ENCODE measurements at places on chromosomes 3 and 15.

GRCh38 chr3:15815696-15816095 is 17.9 kb upstream of the ANKRD28 start:
- DNase-seq = peak; percentile 78

- DNase-seq = peak; percentile 31
These were observed 257.0 kb downstream of the LSAMP start for GRCh38 chr3:116188231-116188785.

GRCh38 chr15:32135335-32135734 is 105.0 kb downstream of the CHRNA7 start:
- no peak for DNase-seq

- DNase-seq = peak; percentile 10
These were observed 49.3 kb upstream of the XCR1 start for GRCh38 chr3:46076606-46077005.

GRCh38 chr3:31462050-31462569 is 70.6 kb upstream of the STT3B start:
- no peak for DNase-seq

DNA sequence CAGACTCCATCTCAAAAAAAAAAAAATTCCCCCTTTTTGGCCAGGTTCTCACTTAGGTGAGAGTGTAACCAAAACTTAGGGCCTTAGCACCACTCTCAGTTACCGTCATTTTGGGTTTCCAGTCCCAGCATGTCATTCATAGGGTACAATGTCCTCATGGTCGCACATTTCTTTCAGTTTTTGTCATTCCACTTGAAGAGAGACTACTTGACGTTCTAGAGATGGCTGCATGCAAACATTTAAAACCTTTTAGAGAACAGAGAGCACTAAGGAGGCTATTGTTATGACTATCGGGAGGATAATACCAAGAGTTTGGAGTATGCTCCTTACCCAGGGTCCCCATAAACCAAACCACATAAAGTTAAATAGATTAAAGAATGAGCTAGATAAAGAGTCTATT is 37.9 kb upstream of the THUMPD3 start:
- DNase-seq = no peak

- no peak for DNase-seq
These were observed 27.5 kb upstream of the RARB start for GRCh38 chr3:25400587-25400986.

DNA sequence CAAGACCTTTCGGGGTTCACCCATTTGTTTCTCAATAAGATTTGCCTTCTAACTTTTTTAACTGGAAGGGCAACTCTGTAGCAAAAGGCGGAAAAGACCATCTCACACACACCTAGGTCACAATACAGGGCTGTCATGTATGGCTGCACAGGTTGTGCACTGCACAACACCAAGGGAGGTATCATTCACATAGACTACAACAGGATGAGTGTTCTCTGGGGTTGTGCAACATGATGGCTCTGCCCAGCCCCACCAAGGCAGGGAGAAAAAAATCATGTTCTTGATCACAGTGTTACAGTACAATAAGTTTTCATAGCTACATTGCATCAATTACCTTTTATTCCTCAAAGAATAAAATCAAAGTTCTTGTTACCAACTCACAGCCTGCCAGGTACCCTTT is 52.8 kb downstream of the ANXA2 start:
- DNase-seq = no peak

DNA sequence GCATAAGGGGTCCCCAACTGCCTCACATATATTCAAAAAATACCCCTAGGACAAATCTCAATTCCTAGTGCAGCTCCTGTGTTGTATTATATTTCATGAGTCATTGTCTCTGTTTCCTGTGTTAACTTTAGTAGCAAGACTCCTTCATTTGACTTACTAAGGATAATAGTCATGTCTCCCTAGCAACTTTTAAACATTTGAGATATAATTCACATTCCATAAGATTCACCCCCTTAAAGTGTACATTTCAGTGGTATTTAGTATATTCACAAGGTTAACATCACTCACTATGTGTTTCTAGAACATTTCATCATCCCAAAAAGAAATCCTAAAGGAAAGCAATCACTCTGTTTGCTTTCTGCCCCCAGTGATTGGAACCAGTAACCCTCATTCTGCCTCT is 121.3 kb upstream of the WNT7A start:
- DNase-seq = peak; percentile 57

DNA sequence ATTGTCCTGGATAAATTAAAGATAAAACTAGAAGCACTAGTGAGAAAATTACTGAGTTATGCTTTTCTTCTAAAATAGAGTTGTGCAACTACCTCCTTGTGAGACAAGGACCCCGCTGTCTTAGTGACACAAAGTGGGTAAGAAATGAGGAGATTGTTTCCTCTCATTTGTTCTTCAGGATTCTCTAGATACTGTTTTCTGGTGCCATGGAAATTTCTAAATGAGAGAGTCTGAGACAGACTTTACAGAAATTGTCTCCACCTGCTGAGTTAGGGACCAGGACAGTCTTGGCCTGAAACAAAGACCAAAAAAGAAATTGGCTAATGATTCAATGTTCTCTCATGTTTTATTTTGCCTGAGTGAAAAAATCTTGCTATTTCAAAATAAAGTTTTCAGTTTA is 427.5 kb downstream of the TUSC7 start:
- no peak for DNase-seq

- no peak for DNase-seq
These were observed 31.1 kb upstream of the SMAD6 start for GRCh38 chr15:66670762-66671580.

DNA sequence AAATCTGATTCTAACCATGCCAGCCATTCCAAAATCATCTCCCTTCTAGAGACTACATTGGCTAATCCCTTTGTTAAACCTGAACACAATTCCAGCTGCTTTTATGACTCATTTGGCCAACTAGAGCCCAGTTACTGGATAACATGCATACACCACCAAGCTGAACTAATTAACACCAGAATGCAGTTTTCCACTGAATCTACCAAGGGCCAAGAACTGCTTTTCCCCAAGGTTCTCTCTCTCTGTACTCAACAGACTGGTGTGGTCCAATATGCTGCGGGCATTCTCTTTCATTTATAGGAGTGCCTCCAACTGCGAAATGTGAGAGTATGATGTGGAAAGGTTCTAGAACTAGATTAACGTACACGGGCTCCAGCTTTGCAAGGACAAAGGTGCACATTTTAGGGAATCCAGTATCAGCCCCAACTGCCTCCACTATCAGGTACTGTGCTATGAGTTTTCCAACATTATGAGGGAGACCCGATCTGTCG is 1.5 kb downstream of the CHSY1 start:
- DNase-seq = peak; percentile 84

DNA sequence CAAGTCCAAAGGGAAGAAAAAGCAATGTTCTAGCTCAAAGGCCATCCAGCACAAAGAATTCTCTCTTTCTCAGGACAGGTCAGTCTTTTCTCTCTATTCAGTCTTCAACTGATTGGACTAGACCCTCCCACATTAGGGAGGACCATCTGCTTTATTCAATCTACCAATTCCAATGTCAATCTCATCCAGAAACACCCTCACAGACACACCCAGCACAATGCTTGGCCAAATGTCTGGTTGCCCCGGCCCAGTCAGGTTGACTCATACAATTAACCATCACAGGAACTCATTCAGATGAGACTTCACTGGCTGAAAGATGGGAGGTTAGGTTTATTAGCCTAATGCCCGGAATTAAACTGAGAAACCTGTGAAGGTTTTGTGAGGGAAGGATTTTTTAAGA is 32.4 kb downstream of the ACAN start:
- peak; percentile 57 for DNase-seq

DNA sequence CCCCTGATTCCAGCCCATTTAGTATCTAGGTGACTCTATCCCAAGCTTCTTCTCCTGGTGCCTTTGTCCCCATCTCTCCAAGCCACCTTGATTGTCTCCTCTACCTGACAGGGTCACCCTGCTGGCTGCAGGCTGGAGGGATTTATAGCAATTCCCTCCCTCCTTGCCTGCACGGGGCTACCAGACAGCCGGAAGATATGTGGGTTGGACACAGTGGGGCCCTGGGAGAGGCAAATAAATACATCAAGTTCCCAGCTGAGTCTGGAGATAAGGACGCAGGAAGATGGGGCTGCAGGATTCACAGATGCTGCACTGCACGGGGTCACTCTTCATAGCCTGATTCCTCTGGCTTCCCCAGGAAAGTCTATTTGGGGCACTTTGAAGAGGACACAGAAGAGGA is 9.3 kb upstream of the ISLR2 start:
- no peak for DNase-seq

DNA sequence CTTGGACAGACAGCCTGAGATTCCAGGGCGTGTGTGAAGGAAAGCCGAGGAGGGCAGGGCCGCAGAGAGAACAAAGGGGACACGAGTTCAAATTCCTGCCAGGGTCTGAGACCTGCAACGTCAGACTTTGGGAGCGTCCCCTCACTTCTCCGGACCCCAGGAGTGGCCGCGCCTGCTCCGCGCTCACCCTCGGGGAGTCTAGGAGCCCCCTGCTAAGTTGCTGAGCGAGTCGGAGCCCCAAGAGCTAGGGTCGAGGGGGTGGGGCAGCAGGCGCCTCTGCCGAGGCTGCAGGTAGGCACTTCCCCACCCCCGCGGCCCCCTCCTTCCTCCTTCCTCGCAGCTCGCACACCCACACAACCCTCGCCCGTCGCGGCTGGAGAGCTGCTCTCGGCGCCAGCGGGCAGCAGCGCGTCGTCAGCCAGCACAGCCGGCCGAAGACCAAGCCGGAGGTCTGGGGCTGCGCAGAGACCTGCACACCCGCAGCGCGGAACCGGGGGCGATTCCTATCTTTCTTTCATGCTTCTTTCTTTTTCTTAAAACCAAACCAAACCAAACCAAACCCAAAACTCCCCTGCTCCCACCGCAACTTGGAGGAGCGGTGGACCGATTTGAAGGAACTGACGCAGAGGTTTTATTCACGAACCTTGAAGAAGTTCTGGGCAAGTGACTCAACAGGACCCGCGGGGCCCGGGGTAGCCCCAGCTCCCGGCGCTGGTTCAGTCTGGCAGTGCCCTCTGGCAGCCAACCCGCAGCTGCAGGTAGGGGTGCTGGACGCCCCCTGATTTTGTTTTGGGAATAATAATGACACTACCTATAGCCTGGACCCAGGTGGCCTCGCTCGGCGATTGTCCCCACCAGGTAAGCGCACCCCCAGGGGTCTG is at the start of gene ANKRD34C:
Gene ANKRD34C, plus strand, starts transcription at position 352 of the 881 bp plus-strand sequence. CDS start 10,563 bp downstream, outside the sequence.
- DNase-seq = no peak
